GM23248 (cell line): ENCODE measurements at places on chromosomes 1 and 21. TPM values are rescaled to one million over a fixed set of nuclear protein-coding genes. Genes with fewer than 3 reads are reported as not detected.
A peak's percentile ranks its signal among the peaks of the same experiment; 100 is the strongest.

GRCh38 chr1:174999216-174999935, 371 bp upstream of the CACYBP start:
- peaks cover 47% of the 10 kb centered on the region for H3K4me1 ChIP-seq
- no peaks in the 10 kb centered on the region for H3K27me3 ChIP-seq
- H3K27ac ChIP-seq, result peak overlapping the region; percentile 98
- H3K36me3 ChIP-seq, result no peaks in the 10 kb centered on the region
- peak overlapping the region; percentile 84 for H3K4me3 ChIP-seq

- H3K4me3 ChIP-seq, result no peak overlapping the region
- no peaks in the 10 kb centered on the region for H3K4me1 ChIP-seq
- no peaks in the 10 kb centered on the region for H3K36me3 ChIP-seq
- no peak overlapping the region for H3K27ac ChIP-seq
Measured at GRCh38 chr1:199173356-199173755, 534.5 kb downstream of the PTPRC start.

Gene LENEP
- total RNA-seq, result not detected in 2 replicates

Gene JMJD4
- 25.8 and 26.9 TPM in 2 replicates for total RNA-seq

GRCh38 chr1:76939050-76939816, 72.0 kb downstream of the ST6GALNAC5 start:
- no peaks in the 10 kb centered on the region for H3K36me3 ChIP-seq
- DNase-seq, result peak; percentile 57
- peak overlapping the region; percentile 18; the same call in 1 of the 2 replicates for H3K4me3 ChIP-seq
- peaks cover 36% of the 10 kb centered on the region for H3K4me1 ChIP-seq
- no peak overlapping the region for H3K27ac ChIP-seq
